GDM1 (cell line): ENCODE measurements at places on chromosomes 6 and 20.

GRCh38 chr6:37860226-37860839, 40.8 kb downstream of the ZFAND3 start:
- DNase-seq: no peak

- DNase-seq: no peak
These were observed 1102.8 kb upstream of the GJE1 start for GRCh38 chr6:141029908-141030307.

DNA sequence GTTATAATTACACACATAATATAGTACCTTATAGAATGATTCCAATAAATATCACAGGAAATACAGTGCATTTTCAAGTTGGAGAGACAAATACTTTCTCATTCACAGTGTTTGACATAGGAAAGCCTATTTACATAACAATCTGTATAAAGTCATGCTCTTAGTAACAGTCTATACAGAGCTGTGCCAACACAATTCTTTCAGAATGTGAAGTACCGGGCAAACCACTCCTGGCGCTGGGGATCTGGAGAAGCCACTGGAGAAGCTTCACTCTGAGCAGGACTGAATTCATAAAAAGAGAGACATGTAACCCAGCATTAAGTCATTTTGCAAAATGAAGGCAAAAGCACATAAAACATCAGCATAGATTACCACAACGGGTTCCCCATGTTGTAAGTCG, 24.9 kb upstream of the MCM9 start:
- DNase-seq: no peak

GRCh38 chr20:8082989-8083388, 49.1 kb upstream of the PLCB1 start:
- no peak for DNase-seq

DNA sequence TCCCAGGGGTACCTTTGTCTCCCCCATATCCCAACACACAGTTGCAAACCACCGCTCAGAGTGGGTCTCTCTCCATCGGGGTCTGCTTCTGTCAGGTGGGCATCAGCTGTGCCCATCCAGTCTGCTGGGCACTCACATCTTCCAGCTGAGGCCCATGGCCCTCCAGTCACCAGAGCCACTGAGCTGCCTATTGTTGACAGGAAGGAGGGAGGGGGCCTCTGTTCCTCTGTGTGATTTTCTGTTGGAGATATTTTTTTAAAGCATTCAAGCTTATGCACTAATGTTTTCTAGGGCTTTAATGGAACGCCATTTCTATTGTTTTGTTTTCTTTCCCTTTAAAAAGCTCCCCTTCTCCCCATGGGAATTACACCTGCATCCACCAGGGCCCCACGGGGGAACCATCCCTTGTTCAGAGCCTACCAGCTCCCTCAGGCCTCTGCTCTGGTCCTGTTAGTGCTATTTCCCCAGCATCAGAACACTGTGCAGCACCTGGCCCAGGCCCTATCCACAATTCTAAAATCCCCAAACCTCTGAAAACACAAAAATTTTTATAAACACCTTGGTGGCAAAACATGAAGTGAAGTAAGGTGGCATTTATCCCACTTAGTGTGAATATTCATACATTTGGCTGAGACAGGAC, 326.2 kb downstream of the CD83 start:
- no peak for DNase-seq

DNA sequence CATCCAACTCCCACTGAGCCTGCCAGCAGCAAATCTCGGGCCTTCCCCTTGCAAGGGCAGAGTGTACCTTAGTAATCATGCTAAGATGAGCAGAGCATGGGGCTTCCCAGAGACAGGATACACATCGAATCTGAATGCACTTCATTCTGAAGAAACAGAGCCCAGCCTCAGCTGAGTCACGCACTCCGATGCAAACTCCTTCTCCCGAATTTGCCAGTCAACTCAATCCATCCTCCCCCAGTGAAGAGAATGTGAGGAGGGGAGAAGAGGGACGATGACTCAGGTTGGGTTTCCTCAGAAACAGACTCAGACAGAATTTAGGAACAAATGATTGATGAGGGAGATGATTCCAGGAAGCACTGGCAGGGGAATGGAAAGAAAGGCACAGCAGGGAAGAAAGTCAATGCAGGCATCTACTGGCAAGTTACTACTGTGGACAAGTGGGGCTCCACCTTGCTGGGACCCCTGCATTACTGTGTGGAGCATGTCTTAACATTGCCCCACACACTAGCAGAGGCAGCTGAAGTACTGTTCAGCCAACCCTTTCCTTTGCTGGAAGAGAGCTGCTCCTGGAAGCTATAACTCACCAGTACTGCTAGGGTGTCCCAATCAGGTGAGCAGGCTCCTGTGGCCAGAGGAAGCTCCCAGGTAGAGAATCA, 251.6 kb downstream of the ADGB start:
- DNase-seq: no peak

DNA sequence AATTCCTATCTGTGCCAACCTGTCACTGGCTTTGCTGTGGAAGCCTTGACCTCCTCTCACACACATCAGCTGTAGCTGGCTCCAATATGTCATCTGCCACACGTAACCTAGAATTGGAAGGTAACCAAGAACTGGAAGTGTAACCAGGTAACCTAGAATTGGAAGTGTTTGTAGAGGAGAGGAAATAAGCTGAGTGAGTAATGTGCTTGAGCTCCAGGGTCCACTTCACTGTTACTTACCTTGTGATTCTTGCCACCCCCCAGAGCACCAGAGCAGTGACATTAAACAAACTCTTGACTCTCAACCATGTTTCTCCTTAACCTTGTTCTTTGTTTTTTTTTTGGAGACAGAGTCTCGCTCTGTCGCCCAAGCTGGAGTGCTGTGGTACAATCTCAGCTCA, 350.5 kb downstream of the NRN1 start:
- no peak for DNase-seq

DNA sequence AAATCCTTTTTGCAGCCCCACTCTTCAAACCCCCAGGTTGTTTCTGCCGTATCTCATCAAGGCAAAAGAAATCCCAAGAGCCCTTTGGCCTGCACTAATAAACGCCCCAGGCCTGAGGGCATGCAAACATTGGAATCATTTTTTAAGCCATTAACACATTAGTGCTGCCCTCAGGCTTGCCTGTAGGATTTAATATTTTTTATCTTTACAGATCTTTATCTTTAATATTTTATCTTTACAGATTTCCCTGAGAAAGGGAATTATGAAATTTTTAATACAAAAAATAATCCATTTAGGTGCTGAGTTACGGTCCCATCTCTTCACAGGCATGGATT, 14.7 kb downstream of the GTPBP2 start:
- DNase-seq: no peak

DNA sequence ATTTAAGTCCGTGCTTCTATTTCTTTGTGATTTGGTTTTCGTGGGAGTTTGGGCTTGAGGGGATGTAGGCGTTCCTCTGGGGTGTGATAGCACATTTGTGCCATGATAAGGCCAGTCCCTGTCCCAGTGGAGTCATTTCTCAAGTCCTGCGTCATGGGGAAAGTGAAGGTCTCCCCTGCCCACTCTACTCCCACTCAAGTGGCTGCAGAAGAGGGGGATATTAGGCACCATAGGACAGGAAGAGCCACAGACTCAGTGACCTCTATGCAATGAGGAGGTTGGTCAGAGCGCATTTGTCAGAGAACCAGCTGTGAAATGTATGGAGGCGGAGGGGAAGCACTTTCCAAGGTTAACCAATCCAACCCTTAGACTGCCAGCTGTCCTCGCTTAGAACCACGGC, 51.9 kb upstream of the EDN1 start:
- no peak for DNase-seq

DNA sequence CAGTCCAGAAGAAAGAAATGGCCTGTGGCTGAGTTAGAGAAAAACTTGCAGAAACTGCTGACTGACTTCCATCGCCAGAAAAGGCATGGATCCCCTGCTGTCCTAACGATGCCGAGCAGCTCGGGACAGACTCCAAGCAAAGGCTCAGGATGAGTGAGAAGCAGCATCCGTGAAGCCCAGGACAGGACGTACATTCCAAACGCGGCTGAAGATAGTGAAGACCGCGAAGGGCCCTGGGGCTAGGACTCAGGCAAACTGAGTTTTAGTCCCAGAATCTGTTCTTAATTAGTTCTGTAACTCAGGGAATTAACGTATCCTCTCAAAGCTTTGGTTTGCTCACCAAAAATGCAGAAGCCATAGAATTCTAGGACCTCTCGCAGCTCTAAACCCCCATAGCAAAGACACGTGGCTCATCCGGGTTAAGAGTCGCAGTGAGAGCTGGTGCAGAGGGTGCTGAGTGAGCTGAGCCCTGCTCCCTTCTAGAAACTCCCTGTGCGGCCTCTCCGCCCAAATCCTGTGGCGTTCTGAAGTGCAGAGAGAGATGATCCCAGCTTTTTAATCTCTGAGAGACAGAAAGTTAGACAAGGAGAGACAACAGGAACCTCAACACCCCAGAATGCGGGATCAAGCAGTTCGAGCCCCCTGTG, 132.9 kb upstream of the THBS2 start:
- no peak for DNase-seq

DNA sequence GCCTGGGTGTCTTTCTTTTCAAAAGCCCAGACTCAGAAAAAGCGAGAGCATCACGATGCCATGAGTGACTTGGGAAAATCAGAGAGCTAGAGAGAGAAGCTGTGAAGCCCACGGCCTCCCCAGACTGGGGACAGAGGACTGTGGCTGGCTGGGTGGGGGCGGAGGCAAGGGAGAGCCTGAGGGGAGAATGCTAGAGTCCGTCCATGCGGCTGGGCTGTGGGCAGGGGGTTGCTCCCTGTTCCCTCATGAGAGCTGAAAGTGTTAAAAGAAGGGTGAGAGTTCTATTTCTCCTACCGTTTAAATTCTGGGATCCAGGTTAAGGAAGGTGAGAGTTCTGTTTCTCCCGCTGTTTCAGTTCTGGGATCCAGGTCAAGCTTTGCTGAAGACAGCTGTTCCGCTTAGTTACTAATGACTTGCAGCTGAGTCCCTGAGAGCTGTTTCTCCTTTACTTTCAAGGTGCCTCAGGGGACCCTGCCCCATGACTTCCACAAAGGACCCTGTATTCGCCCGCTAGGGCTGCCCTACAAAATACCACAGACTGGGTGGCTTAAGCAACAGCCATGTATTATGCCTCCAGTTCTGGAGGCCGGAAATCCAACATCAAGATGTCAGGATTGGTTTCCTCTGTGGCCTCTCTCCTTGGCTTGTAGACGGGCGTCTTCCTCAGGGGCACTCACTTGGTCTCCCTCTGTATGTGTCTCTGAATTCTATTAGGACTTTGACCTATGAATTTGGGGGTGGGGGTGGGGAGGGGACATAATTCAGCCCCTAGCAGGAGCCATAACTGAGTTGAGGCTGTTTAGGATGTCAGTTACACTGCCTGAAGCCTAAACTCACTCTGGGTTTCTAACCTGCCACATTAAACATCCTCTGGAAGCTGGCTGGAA, 127.0 kb downstream of the PXDC1 start:
- no peak for DNase-seq

DNA sequence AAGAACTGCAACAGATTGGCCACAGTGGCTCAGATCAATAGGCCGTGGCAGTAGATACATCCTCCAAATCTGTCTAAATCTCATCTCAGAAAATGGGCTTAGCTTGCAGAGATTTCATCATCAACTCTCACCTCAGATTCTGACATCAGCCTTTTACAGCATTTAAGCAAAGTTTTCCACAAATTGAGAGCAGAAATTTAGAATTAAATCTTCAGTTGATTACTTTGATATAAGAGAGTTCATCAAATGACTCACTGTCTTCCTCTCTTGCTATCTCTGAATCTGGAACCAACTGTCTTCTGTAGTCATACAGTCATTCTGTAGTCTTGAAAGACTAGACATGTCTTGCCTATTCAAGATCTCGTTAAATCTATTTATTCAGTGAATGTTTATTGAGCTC, 45.2 kb upstream of the CTAGE9 start:
- no peak for DNase-seq

- DNase-seq: no peak
These were observed 67.4 kb upstream of the BMP2 start for GRCh38 chr20:6699921-6700562.

GRCh38 chr6:112911959-112912358, 564.8 kb downstream of the RFPL4B start:
- no peak for DNase-seq

GRCh38 chr6:115666997-115667396, 393.7 kb downstream of the FRK start:
- DNase-seq: no peak

DNA sequence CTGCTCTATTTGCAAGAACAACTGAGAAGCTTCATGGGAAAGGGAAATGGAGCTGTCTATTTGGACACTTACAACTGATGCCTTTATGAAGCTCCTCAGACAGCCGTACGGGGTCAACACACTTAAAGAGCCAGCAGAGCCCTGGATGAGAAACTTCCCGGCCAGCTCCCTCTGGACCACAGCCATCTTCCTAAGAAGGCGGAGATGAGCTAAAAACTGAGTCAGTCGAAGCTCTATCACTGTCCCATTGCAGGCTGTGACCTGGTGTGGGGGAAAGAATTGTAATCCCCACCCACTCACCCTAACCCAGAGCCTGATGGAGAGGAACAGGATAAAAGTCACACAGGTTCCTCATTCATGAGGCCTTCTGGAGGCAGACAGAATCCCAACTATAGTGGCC, 360.4 kb upstream of the JARID2 start:
- no peak for DNase-seq
